Iris pigment epithelial cell (primary cell): ENCODE measurements at places on chromosomes 5 and 9.

GRCh38 chr9:135023088-135023785, 64.2 kb upstream of the OLFM1 start:
- DNase-seq: peak; percentile 11

DNA sequence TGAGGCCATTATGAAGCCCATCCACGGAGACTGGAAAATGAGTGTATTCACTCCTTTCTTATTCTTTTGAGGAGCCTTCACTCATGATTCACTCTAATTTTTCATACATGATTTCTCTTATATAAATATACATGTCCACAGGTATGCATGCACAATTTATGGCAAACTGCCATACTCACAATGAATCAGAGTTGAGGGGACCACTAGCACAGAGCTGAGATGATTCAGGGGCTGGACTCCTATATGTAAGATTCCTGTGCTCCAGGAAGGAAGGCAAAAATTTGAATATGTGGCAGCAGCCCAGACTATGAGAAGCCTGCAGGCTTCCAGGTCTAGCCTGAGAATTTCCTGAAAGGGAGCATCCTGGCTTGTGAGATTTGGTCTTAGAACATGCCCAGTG, 484.6 kb downstream of the PRELID2 start:
- DNase-seq: peak; percentile 90

GRCh38 chr9:33913541-33913940, 96.6 kb downstream of the UBE2R2 start:
- no peak for DNase-seq

DNA sequence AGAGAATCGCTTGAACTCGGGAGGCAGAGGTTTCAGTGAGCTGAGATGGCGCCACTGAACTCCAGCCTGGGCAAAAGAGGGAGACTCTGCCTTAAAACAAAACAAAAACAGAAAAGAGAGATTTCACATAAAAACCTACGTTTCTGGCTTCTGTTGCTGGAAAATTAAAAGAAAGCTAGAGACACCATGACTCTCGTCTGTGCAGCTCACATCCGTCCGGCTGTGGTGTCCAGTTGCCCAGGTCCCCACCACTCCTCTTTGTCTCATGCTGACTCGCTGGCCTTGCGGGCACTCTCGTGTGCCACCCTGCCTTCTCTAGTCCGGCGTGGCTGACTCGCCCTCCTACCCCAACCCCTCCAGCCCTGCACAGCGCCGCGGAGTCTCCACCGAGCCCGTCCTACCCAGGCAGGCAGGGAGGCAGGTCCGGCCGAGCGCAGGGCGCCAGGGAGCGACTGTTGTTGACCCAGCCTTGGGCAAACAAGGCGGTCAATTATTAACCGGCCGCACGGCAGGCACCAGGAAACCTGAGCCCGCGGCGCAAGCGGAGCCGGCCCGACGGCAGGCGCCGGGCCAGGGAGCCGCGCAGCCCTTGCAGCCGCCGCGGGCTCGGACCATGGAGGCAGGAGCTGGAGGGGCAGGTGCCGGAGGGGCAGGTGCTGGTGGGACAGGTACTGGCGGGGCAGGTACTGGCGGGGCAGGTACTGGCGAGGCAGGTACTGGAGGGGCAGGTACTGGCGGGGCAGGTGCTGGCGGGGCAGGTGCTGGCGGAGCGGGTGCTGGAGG, at the start of gene PRRT1B:
TSS of gene PRRT1B (plus strand) at position 521 of the 783 bp plus-strand sequence. CDS start at position 614, 93 bp downstream.
- no peak for DNase-seq

- DNase-seq: no peak
These were observed 142.1 kb downstream of the EPB41L4A start for GRCh38 chr5:112276991-112277390.

- DNase-seq: no peak
These were observed 97.6 kb upstream of the ADAMTS19 start for GRCh38 chr5:129362456-129362855.

DNA sequence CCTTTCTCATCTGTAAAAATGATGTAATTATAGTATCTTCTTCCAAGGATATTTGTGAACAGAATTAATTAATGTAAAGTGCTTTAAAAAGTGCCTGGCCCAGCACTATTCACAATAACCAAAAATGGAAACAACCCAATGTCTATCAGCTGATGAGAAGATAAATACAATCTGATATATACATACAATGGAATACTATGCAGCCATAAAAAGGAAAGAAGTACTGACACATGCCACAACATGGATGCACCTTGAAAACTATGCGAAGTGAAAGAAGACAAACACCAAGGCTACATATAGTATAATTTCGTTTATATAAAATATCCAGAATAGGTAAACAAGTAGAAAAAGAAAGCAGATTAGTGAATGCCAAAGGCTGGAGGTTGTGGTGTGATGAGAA, 24.1 kb downstream of the DPYSL3 start:
- DNase-seq: no peak

DNA sequence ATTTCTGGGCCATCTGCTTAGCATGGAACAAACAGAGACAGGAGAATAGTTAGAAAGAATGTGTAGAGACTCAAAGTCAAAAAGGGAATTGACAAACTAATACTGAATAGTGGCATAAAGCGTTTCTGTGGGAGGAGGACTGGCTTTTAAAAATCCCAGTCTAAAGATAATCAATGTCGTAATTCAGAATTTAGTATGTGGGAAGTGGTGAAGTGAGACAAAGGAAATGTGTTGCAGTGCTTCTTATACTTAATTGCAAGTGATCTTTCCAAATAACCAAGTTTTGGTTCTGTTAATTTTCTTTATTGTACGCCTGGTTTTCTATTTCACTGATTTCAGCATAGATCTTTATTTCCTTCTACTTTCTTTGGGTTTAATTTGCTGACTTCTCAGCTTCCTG, 133.2 kb downstream of the ENTREP1 start:
- no peak for DNase-seq

DNA sequence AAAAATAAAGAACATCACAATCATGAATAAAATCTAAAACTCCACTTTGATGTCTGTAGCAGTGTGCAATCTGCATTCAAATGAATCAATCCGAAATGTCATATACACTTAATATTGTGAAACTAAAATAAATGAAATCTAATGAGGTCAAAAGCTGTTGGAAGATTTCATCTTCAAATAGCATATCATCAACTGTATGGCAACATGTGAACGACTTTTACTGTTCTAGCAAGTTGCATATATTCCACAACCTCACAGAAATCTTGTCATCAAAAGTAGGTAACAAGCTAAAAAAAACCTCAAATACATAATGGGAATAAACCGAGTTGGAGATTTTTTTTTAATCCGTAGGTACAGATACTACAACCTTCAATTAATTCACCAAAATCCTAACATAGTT, 1.2 kb downstream of the PTBP3 start:
- DNase-seq: no peak

DNA sequence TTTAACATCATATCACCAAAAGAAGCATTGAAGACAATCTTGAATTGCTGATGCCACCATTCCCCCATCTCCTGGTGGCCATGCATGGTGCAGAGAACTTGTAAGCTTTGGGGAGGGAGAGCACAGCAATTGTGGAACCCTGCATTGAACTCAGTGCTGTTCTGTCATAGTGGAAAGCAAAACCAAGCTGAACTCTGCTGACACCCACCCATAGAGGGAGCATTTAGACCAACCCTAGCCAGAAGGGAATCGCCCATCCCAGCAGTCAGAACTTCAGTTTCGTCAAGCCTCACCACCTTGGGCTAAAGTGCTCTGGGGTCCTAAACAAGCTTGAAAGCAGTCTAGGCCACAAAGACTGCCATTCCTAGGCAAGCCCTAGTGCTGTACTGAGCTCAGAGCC, 37.4 kb upstream of the RUSC2 start:
- peak; percentile 8 for DNase-seq

- DNase-seq: no peak
These were observed 22.0 kb downstream of the GNG10 start for GRCh38 chr9:111683392-111683791.

- no peak for DNase-seq
These were observed 146.9 kb downstream of the RORB start for GRCh38 chr9:74644023-74644422.

- DNase-seq: peak; percentile 45
These were observed 39.4 kb downstream of the RUSC2 start for GRCh38 chr9:35529161-35529823.

- DNase-seq: peak; percentile 85
These were observed 459.7 kb downstream of the BNC2 start for GRCh38 chr9:16410601-16411280.

DNA sequence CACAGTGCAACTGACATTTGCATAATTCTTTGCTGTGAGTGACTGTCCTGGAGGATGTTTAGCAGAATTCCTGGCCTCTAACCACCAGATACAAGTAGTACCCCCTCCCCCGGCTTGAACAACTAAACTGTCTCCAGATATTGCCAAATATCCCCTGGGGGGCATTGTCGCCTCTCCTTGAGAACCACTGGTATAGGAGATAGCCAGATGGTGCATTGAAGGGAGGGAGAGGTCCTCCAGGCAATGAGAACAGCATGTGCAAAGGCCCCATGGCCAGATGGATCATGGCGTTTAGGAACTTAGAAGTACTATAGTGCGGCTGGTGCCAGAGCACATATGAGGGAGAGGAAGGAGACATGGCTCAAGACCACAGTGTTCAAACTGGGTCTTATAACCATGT, 18.9 kb upstream of the ORM1 start:
- DNase-seq: no peak

- DNase-seq: no peak
These were observed 140.7 kb upstream of the GPR151 start for GRCh38 chr5:146656703-146657102.

DNA sequence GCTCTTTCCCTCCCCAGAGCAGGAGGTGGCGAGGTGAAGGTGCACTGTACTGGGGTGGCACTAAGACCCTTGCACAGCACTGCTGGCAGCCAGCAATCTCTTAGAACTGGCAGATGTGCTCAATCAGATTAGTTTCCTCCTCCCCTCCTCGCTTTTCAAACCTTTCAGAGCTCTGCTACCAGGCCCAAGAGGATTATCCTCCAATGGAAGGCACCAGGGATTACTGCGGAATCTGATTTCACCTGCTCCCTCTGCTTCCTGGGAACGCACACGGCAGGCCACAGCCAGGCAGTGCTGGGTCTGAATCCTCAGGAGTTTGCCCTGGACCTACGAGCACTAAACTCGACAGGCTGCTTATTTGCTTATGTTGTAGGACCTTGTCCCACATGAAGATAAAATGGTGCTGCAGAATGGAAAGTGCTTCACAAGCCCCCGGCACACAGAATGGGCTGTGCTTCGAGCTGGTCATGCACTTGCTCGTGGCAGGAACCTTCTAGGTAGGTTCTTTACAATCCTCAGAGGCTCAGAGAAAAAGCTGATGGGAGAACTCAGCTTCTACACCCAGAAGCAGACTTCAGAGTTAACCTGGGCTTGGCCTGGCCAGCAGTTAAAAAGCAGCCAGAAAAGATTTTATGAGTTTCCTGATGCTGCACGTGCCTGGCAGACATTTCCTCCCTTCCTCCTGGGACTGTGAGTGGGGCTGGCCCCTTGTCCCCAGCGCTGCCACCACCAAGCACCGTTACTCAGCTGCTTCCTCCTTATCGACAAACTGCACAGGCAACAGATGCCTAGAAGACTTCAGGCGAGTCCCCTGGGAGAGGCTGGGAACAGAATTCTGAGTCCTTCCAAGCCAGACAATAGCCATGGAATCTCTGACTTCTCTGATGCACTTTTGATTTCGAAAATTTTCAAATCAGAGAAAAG, 33.1 kb downstream of the FABP6 start:
- DNase-seq: no peak

- DNase-seq: no peak
These were observed 395.2 kb upstream of the TNC start for GRCh38 chr9:115513148-115513547.

DNA sequence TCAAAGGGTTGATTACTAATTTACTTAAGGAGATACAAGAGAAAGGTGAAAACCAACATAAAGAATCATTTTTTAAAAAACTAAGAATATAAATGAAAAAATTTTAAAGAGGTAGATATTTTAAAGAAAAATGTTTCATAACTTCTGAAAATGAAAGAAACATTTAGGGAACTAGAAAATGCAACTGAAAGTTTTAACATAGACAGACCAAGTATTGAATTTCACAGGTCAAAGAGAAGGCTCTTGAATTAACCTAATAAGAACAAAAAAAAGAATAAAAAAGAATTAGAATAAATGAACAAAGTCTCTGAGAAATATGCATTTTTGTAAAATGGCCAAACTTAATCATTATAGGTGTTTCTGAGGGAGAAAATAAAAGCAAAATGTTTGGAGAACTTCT, 16.1 kb upstream of the FAM174A start:
- DNase-seq: no peak

- DNase-seq: no peak
These were observed 782.9 kb downstream of the CDH12 start for GRCh38 chr5:22070186-22070728.

- DNase-seq: no peak
These were observed 218.5 kb upstream of the SLC30A5 start for GRCh38 chr5:68875351-68875750.

DNA sequence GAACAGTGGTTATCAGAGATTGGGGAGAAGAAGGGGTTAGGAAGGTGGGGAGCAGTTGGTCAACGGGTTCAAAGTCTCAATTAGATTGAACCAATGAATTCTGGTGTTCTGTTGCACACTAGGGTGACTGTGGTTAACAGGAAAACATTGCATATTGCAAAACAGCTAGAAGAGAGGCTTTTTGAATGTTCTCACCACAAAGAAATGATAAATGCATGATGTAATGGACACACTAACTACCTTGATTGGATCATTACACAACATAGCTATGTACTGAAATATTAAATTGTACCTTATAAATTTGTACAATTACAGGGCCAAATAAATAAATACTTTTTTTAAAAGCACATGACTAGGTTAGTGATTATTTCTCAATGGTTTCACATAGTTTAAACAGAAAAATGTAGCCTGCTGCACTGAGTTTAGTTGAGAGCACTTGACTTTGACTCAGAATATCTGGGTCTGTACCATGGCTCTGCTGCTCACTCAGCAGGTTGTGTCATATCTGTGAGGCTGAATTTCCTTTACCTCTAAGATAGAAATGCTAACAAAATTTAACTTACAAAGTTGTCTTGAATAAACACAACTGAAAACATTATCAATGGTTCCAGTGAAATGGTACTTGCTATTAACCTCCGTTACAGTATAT, 30.4 kb downstream of the NUDT12 start:
- peak; percentile 67 for DNase-seq

GRCh38 chr9:15058236-15058635, 148.0 kb upstream of the FREM1 start:
- no peak for DNase-seq

GRCh38 chr5:87390576-87391199, 22.0 kb downstream of the CCNH start:
- no peak for DNase-seq

- DNase-seq: no peak
These were observed 17.8 kb upstream of the SLC12A7 start for GRCh38 chr5:1129711-1130055.

DNA sequence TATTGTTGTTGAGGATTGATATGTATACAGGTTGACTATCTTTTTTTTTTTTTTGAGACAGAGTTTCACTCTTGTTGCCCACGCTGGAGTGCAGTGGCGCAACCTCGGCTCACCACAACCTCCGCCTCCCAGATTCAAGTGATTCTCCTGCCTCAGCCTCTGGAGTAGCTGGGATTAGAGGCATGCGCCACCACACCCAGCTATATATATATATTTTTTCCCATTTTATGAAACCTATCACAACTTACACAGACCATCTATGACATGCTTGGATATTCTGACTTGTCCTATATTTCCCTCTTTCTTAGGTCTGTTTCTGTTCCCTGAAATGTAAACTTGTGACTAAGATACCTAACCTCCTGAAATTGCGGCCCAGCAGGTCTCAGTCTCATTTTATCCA, 5.0 kb downstream of the CD14 start:
- DNase-seq: no peak

- DNase-seq: peak; percentile 43
These were observed at the start of gene DMRT2 for GRCh38 chr9:1050125-1050895. DMRT2 (plus strand) TSS chr9:1050357; CDS start chr9:1051614, 1,257 bp downstream.
